NCI-H146 (cell line): ENCODE measurements at places on chromosomes 11 and 22.

DNA sequence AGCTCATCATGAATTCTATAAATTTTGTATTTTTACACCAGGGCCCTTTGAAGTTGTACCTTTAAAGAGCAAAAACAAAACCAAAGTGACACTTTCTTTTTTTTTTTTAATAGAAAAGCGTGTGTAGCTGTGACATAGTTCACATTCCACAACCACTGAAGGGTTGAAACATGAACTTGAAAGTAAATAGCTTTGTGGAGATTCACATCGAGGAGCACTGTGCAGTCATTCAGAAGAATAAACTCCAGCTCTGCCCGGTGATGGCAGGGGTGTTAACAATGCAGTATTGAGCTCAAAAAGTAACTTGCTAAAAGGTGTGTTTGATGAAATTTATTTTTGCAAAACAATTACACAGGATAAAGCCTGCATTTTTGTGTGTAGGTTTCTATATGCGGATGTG is 1166.2 kb downstream of the TBC1D22A start:
- no peak for DNase-seq

- DNase-seq, result no peak
Measured at GRCh38 chr11:122516686-122517085, 138.8 kb upstream of the UBASH3B start.

GRCh38 chr22:36613958-36614357 is 85.0 kb upstream of the EIF3D start:
- no peak for DNase-seq

DNA sequence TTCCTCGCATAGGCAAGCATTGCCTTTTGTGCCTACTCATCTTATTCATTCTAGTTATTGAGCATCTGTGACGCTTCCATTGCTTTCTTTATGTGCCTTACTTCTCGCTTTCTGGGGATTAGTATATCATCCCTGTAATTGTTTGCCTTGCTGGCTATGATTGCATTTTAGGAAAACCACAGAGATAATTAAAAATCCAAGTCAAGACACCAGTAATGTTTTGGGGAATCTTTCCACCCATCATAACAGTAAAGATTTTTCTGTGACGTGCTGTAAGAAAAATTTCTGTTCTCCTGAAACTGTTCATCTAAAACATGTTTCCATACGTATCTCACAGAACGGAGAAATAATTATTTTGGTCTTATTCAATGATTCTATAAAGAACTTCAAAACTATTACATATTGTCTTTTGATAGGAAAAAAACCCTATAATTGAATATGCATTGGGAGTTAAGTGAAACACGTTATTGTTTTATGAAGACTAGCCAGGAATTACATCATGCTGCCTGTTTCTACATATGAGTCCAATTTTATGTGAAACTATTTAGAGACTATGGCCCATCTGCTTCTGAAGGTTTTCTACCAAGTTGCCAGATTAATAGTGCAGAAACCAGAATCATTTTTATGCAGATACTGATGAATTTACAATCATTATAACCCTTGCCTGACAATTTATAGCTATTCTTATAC is 133.7 kb upstream of the FIBIN start:
- DNase-seq, result no peak

GRCh38 chr11:95727620-95728019 is 62.0 kb downstream of the FAM76B start:
- DNase-seq, result no peak

DNA sequence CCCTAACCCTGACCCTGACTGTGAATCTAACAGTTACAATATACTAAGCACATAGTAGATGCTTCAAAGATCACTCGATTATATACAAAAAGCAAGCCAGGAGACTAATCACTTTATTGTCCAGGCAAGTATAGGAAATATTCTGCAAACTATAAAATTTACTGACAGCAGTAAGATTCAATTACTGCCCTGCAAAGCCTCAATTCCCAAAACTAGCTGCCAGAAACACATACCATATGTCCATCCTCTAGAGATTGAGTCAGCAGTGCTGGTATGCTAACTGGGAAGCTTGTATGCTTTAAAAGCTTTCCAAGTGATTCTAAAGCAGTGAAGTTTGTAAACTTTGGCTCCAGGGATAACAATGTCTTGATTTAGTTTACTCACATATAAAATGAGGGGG is 26.1 kb downstream of the CSTF3 start:
- DNase-seq, result no peak

GRCh38 chr11:3223932-3224381 is 5.3 kb upstream of the MRGPRG start:
- no peak for DNase-seq
